Right lung (tissue), 10 donors: ENCODE measurements at places on chromosomes 2 and 18. TPM values are rescaled to one million over a fixed set of nuclear protein-coding genes. Genes with fewer than 3 reads are reported as not detected.

The HOXD12 gene
- polyA plus RNA-seq = not detected

The KRTCAP3 gene
- polyA plus RNA-seq = 12.9 TPM

The CCDC141 gene
- 2.3 TPM for polyA plus RNA-seq

The TNFAIP6 gene
- polyA plus RNA-seq = 4.4 TPM

The TM4SF20 gene
- polyA plus RNA-seq = 0.14 TPM

The ICA1L gene
- 23.4 TPM for polyA plus RNA-seq

The TNS1 gene
- 196 TPM for polyA plus RNA-seq

The C1QL2 gene
- not detected for polyA plus RNA-seq

The SEC11C gene
- polyA plus RNA-seq = 92.2 TPM

The LINC00305 gene
- not detected for polyA plus RNA-seq

The PARD3B gene
- polyA plus RNA-seq = 19.4 TPM

The GREB1L gene
- polyA plus RNA-seq = 0.58 TPM

The KLHL14 gene
- 1.5 TPM for polyA plus RNA-seq

The NAT8 gene
- 1.1 TPM for polyA plus RNA-seq

The COL4A4 gene
- polyA plus RNA-seq = 9.4 TPM

The KCNS3 gene
- 26.5 TPM for polyA plus RNA-seq

The SLC5A7 gene
- 0.08 TPM for polyA plus RNA-seq

The EN1 gene
- not detected for polyA plus RNA-seq

The NT5DC4 gene
- 0.06 TPM for polyA plus RNA-seq

The IL36RN gene
- 0.04 TPM for polyA plus RNA-seq

The NEURL3 gene
- polyA plus RNA-seq = 0.23 TPM
